ENCODE measurements at places on chromosomes 6 and 20. TPM values are rescaled to one million over a fixed set of nuclear protein-coding genes. Genes with fewer than 3 reads are reported as not detected.

GRCh38 chr6:144590532-144590931 lies 305.4 kb downstream of the UTRN start:
- ATAC-seq = no peak

- ATAC-seq = no peak
These were observed 368.6 kb downstream of the BTBD9 start for GRCh38 chr6:38271081-38271480.

GRCh38 chr6:42720739-42721138 lies 1.7 kb downstream of the PRPH2 start:
- ATAC-seq = no peak

DNA sequence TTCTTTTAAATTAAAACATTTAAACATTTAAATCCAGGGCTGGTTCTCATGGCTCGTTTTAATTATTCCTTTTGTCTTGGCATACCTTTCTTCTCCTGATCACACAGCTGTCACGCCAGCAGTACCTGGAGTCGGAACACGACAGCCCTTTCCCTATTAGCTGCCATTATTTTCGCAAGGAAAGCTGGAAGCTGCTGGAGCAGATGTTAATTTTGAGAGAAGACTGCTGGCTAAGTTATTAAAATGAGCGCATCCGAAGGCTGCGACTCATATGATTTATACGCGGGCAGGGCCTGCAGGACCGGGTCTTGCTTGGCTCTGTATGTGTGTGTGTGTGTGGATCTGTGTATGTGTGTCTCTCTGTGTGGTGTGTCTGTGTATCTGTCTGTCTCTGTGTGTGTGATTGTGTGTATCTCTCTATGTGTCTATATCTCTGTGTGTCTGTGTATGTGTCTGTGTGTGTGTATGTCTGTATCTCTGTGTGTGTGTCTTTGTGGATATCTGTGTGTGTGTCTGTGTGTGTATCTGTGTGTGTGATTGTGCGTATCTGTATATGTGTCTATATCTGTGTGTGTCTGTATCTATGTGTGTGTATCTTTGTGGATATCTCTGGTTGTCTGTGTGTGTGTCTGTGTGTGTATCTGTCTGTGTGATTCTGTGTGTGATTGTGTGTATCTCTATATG lies 191.5 kb downstream of the CDH4 start:
- ATAC-seq = no peak

DNA sequence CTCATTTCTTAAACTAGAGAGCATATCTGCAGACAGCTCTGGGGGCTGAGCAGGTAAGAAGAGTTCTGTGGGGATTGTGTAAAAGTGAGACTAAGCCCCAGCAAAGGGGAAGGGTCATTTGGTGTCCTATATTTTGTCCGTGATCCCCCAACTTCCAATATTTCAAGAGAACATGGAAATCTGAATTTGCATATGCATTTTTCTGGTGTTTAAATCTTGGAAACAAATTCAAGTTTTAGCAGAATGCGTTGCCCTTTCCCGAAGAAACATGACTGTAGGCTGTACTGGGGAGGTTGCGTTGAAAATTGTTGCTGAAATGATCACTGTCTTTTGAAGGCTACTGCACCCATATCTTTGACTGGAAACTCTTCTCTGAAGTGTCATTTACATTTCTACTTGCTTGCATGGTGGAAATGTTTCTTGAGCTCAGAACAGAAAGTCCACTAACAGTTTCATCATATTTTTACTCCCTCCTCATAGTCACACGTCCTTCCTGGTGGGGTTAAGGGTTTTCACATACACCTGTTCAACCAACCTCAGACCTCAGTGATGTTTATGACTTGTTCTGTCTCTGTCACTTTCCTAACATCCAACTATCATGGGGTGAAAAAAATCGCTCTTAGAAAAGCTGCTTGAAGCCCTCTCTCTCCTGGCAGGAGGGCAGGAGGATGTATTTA lies 140.3 kb downstream of the BCAS1 start:
- ATAC-seq = peak; percentile 42

DNA sequence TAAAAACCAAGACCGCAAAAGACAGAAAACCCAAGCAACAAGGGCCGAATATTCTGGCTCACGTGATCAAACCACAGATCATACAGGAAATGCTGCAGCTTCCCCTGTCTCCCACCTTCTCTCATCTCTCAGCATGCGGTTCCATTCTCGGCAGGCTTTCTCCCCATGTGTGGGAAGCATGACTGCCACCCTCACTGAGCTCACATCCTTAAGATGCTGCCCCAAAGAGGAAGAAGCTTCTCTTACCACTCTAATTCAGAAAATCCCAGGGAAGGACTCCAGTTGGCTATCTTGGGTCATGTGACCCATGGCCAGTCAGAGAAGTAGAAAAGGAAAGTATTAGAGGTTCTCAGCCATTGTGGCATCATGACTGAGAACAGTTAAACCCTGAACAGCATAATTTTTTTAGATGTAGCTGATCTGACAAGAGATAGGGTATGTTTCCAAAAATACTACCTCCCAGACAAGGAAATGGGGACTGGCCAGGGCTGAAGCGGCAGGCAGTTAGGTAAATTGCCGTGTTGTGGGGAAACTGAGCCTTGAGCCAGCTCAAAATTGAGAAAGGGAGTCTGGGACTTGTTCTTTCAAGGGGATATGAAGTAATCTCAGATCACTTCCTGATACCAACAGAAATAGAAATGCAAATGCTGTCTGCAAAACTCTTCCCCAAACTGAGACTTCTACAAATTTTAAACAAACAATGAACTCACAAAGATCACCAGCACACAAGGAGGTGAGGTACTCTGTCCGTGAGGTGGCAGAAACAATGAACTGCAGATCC lies 37.1 kb upstream of the GRM4 start:
- ATAC-seq = peak; percentile 97

- peak; percentile 29 for ATAC-seq
These were observed 174.0 kb downstream of the AIG1 start for GRCh38 chr6:143234734-143235133.

- ATAC-seq = no peak
These were observed 811 bp upstream of the ARMH2 start for GRCh38 chr6:24799541-24799915.

GRCh38 chr6:37585523-37585905 lies 85.8 kb upstream of the CCDC167 start:
- no peak for ATAC-seq

DNA sequence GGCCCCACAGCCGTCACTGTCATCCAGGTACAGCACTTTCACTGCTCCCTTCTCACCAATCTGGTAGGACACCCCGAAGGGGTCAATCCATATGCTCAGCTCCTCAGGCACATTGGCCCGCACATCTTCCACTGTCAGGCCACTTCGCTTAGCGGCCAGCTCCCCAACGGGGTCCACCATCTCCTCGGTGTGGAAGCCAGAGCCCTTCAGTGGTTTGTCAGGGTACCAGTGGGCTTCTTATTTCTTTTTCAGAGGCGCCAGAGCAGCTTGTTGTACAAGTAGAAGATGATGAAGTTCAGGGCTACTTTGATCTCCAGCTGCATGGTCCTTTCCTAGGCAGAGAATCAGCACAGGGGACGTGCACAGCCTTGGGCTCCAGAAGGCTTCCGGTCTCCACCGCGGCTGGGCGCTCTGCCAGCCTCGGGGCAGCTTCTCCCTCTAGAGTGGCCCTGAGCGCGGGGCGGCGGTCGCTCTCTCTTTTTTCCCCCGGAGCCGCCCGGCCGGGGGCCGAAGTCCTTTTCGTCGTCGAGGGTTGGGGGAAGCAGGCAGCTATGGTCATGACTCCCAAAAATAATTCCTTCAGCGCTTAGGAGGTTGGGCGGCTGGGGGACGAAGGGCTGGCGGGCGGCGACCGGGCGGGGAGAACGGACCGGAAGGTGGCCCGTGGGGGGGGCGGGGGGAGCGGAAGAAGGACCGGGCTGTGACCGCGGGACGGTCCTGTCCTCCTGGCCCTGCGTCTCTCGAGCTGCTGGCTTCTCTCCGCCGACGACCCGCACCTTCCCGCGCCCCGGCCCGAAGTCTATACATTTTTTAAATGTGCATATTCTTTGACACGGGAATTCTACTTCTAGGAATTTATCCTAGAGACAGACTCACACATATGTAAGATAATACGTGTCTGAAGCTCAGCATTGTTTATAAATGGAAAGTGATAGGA lies 6.5 kb upstream of the ZSCAN9 start:
- ATAC-seq = peak; percentile 86

DNA sequence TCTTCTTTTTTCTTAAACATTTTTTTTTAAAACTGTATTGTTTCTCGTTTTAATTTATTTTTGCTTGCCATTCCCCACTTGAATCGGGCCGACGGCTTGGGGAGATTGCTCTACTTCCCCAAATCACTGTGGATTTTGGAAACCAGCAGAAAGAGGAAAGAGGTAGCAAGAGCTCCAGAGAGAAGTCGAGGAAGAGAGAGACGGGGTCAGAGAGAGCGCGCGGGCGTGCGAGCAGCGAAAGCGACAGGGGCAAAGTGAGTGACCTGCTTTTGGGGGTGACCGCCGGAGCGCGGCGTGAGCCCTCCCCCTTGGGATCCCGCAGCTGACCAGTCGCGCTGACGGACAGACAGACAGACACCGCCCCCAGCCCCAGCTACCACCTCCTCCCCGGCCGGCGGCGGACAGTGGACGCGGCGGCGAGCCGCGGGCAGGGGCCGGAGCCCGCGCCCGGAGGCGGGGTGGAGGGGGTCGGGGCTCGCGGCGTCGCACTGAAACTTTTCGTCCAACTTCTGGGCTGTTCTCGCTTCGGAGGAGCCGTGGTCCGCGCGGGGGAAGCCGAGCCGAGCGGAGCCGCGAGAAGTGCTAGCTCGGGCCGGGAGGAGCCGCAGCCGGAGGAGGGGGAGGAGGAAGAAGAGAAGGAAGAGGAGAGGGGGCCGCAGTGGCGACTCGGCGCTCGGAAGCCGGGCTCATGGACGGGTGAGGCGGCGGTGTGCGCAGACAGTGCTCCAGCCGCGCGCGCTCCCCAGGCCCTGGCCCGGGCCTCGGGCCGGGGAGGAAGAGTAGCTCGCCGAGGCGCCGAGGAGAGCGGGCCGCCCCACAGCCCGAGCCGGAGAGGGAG lies 580 bp downstream of the VEGFA start:
- peak; percentile 19 for ATAC-seq

DNA sequence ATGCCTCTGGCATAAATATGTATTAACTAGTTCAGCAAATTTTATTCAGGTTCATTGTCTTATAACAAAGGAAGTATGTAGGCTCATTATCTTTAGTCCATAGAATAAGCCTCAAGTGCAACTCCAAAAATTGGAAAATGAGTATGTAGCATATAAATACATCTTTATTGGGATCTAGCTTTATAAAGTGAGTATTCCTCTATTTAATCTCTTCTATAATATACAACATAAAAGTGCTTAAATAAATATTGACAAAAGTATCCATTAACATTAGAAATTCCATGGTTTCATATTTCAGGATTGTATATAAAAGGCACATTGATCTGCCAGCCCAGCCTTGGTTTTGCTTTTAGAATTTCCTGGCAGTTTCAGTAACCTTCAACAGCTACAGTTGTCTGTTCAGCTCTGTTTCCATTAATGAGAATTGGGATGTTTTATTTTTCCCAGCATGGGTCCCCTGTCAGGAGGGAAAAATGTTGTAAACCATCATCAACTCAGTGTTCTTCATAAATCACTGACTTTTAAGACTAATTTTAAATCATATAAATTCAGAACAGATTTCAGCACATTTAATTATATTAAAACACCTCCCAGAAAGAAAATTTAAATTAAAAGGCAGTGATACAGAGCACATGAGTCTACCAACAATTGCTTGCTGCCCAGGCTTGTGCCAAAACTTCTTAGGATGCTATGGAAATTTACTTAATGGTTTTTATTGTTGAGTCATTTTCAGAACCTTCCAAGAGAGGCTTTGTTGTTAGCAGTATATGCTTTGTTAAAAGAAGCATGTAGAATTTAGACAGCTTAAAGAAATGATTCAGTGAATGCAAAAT lies 119.7 kb downstream of the ADGRG6 start:
- ATAC-seq = no peak

DNA sequence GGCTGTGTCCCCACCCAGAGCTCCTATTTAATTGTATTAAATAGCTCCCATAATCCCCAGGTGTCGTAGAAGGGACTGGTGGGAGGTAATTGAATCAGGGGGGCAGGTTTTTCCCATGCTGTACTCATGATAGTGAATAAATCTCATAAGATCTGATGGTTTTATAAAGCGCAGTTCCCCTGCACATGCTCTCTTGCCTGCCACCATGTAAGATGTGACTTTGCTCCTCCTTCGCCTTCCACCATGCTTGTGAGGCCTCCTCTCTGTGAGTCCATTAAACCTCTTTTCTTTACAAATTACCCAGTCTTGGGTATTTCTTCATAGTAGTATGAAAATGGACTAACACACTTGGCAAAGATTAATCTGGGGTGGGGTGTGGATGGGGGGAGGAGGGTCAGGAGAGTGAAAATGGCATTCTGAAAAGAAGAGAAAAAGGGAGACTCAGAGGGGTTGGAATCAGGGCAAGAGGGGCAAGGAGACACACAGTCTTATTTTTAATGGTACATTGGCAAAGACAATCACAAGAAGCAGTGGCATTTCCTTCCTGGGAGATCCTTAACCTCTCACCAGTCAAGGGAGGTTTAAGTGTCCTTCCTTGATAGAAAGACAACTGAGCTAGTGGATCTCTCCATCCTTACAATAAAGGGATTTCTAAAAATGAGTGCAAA lies 37.5 kb upstream of the NOX3 start:
- ATAC-seq = no peak

DNA sequence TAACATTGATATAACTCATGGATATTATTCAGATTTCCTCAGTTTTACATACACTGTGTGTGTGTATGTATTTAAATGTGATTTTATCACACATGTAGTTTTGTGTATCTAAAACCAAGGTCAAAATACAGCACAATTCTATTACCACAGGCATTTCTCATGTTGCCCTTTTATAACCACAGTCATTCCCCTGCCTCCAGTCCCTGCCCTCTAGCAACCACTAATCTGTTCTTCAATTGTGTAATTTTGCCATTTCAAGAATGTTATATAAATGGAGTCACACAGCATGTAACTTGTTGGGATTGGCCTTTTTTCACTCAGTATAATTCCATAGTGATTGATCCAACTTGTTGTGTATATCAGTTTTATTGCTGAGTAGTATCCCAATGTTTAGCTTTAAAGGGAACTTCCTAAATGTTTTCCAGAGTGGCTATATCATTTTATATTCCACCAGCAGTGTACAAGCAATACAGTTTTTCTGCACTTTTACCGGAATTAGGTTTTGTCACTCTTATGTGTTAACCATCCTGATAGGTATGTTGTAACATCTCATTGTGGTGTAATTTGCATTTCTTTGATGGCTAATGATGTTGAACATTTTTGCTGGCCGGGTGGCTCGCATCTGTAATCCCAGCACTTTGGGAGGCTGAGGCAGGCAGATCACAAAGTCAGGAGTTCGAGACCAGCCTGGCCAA lies 338.2 kb downstream of the SOX4 start:
- no peak for ATAC-seq

Gene CYP39A1
- total RNA-seq = not detected

Gene ENPP3
- 0.19 TPM for total RNA-seq

Gene MCCD1
- total RNA-seq = not detected

Gene SIRPA
- not detected for total RNA-seq

Gene CRIP3
- total RNA-seq = 4.2 TPM

Gene GPSM3
- total RNA-seq = 136 TPM

Gene TFAP2D
- not detected for total RNA-seq

Gene SLC22A16
- total RNA-seq = not detected

Gene AAR2
- total RNA-seq = 15.3 TPM

Gene CLVS2
- total RNA-seq = not detected

Gene RNF146
- 12.8 TPM for total RNA-seq

Gene SLC52A3
- not detected for total RNA-seq

All from activated T-helper 17 cell treated with anti-CD3 and anti-CD28 coated beads, Interleukin-2, amount 50 U/mL, for 72 hours (primary cell).